ENCODE measurements at places on chromosomes 5 and 9. TPM values are rescaled to one million over a fixed set of nuclear protein-coding genes. Genes with fewer than 3 reads are reported as not detected.

Gene LCN15
- total RNA-seq, result not detected

Gene SHC3
- 11.4 TPM for total RNA-seq

GRCh38 chr5:52956915-52957747 lies 32.0 kb upstream of the ITGA2 start:
- no peak for DNase-seq

Gene INSYN2B
- total RNA-seq, result not detected

GRCh38 chr5:52760695-52761366 lies 26.9 kb upstream of the ITGA1 start:
- no peak for DNase-seq

- no peak for DNase-seq
Measured at GRCh38 chr5:89396278-89396954, 513.4 kb upstream of the MEF2C start.

- DNase-seq, result no peak
Measured at GRCh38 chr5:27906931-27907601, 868.7 kb upstream of the CDH9 start.

DNA sequence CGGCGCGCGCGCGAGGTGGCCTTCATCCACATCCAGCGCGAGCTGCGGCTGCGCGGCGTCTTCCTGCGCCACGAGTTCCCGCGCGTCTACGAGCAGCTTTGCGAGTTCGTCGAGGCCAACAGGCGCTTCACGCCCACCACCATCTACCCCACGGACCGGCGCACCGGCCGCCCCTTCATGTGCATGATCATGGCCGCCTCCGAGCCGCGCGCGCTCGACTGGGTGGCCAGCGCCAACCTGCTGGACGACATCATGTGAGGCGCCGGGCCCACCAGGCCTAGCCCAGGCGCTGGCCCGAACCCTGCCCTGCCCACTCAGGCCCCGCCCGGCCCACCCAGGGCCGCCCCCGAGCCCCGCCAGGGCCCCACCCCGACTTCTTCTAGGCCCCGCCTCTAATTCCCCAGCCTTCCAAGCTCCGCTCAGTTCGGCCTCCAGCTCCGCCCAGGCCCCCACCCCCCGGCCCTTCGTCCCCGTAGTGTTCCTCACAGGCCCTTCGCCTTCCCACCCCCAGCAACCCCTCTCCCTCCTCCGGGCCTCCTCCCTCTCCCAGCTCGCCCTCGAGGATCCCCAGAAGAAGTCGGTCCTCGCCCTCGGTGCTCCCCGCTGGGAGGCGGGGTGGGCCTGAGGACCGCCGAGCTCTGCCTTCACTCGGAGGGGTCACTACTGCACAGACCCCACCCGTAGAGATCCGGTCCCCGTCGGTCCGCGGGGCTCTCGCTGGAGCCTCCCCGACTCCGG lies 2.0 kb upstream of the PHPT1 start:
- peak; percentile 31 for DNase-seq

DNA sequence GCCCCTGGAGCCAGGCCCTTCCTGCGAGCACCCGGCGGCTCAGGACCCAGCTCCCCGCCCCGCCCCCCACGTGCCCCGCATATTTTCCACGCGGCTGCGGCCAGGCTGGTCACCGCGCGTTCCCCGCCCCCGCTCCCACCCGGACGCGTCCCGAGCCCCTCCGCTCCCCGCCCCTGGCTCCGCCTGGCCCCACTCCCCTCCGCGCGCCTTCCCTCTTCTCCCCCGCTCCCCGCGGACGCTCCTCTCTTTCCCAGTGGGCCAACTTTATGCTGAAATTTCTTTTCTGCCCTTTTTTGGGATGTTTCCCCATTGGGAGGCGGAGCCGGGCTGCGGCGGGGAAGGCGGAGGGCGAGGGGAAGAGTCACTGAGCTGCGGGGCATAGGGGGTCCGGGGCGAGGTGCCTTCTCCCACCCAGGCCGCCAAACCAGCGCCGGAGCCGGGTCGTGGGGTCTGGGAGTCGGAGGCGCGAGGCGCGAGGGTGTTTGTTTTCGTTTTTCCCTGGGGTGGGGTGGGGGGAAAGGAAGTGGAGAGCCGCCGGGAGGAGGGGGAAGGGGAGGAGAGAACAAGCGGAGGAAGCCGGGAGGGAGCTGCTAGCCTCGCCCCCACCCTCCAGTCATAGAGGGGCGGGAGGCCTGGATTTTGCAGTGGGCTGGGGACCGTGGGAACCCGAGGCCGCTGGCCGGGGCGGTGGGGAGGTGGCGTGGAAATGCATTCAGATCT lies 1.0 kb upstream of the TPM2 start:
- DNase-seq, result peak; percentile 66

- no peak for DNase-seq
Measured at GRCh38 chr9:89522959-89523285, 25.0 kb upstream of the SEMA4D start.

Gene C9orf152
- not detected for total RNA-seq

Gene XRCC4
- 11.7 TPM for total RNA-seq

Gene SLC6A3
- 0.20 TPM for total RNA-seq

- DNase-seq, result no peak
Measured at GRCh38 chr5:72285424-72285821, 34.6 kb downstream of the MRPS27 start.

DNA sequence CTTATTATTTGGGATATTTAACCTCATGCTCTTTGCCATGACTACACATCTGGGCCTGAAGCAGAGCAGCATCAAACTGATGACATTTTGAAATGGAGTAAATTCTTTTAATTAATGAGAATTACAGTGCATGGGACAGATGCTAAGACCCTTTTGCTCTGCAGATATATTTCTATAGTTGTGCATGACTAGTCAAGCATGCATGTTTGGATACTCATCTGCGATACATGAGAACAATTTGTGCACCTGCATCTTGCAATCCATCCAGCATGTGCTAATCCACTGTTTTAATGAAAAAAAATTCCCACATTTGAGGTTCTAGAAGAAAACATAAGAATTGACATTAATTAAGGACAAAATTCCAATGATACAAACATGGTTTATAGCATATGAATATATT lies 1047.6 kb upstream of the ACO1 start:
- no peak for DNase-seq

All from tibial nerve (tissue), 4 donors.